ENCODE measurements at places on chromosomes 1 and 21.

DNA sequence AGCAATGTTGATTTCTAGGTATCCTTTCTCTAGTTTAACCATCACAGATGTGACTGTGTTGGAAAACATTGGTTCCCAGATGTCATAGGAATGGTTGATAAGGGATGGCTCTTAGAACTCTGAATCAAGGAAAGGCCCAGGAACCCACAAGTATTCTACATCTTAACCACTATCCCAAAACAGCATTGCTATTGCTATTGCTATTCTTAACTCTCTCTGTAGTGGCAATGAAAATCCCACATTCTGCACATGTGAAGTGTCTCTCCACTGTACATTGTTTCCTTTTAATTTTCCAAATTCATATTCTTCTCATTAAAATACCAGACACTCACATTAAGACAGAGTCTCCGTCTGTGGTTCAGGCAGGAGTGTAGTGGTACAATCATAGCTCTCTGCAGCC, 420.4 kb upstream of the RUNX1 start:
- peak; percentile 85 for DNase-seq

DNA sequence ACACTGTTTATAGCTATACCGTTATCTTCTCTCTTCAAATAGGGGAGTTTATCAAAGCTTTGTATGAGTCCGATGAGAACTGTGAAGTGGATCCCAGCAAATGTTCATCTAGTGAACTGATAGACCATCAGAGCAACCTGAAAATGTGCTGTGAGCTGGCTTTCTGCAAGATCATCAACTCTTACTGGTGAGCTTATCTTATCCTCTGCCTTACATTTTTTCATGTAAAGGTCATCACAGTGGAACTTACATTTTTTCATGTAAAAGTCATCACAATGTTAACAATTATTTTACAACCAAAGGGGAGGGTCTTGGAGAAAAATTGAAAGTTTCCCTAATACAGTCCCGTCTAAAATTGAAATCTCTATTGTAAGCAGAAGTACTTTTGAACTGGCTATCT, 45.2 kb downstream of the CLEC20A start:
- peak; percentile 69 for DNase-seq

- DNase-seq: no peak
Observed at GRCh38 chr1:160209321-160210046, 4.3 kb downstream of the PEA15 start.

- DNase-seq: no peak
Observed at GRCh38 chr1:110634455-110635311, 28.5 kb upstream of the KCNA2 start.

DNA sequence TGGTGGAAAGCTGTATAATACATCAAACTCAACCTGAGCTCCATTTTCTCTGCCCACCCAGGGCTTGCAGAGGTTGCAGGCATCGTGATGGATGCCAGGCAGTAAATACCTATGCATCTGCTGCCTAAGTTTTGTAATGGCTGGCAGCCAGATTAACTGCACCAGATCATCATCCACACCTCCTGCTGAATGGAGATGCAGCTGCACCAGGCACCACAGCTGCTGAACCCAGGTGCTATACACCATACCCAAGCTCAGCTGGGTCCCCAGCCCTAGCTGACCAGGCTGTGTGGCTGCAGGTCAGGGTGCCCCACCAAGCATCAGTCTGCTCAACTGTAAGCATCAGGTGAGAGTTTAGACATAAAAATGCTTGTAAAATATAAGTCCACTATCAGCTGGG, 6.7 kb upstream of the SNAPIN start:
- no peak for DNase-seq

GRCh38 chr1:114105421-114105979, 48.2 kb downstream of the SYT6 start:
- DNase-seq: peak; percentile 24

- DNase-seq: no peak
Observed at GRCh38 chr1:187168297-187168696, 339.5 kb downstream of the PLA2G4A start.

GRCh38 chr1:230661976-230662375, 19.7 kb downstream of the COG2 start:
- DNase-seq: no peak

- peak; percentile 56 for DNase-seq
Observed at GRCh38 chr1:214396330-214396729, 115.4 kb downstream of the SMYD2 start.

- DNase-seq: no peak
Observed at GRCh38 chr1:205066141-205066818, 18.0 kb downstream of the TMEM81 start.

DNA sequence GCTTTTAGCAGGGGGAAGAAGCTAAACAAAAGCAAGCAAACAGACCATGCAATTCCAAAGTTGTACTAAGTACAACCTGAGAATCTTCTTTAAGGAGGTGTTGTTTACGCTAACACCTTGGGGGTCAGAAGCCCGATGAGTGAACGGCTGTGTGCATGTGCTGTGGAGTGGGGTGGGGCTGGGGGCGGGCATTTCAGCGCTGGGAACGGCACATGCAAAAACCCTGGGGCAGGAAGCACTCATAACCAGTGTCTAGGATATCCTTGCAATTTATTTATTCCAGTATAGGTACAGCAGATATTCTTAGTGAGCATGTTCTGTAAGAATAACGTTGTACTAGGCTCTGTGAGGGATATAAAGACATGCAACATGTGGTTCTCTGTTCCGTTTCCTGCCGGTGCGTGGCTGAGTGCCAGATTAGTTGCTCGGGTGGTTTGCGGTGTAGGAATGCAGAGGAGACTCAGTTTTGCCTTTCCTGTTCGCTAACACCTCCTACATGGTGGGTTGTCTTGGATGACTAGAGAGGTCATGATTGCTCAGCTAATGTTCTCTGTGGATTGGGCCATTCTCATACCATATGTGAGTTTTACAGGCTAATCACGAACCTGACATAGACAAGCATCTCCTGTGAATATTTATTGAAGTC, 3.7 kb downstream of the FASLG start:
- peak; percentile 95 for DNase-seq

DNA sequence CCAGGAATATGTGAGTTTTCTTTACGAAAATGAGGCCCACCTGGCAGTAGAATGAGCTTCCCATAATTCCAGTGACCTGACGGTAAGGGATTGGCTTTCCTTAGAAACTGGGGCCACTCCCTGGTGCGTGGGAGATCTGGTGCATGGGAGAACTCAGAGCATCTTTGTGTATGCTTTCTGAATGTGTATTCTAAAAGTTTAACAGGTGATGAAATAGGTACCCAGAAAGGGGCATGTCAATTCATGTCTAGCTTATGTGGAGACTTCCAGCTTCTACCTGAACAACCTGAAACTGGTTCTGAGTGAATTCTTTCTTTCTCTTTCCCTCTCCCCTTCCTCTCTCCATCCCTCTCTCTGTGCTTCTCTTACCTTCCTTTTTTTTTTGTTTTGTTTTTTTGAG, 15.2 kb upstream of the FCRLA start:
- no peak for DNase-seq

DNA sequence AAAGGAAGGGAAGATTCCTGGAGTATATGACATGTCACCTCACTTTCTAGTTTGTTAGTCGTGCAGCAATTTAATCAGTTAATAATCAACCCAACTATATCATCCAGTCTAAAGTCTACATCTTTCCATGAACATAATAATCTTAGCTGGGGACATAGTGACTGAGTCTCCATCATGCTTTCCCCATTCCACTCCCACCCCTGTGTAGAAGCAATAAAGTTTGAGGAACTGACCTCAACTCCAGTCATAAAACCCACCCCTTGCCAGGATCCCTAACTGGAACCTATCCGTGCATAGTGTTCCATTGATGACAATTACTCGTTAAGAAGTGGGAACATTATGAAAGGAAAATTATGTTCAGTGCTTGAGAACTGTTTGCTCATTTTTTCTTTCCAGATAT, 48.9 kb upstream of the MROH9 start:
- DNase-seq: no peak

DNA sequence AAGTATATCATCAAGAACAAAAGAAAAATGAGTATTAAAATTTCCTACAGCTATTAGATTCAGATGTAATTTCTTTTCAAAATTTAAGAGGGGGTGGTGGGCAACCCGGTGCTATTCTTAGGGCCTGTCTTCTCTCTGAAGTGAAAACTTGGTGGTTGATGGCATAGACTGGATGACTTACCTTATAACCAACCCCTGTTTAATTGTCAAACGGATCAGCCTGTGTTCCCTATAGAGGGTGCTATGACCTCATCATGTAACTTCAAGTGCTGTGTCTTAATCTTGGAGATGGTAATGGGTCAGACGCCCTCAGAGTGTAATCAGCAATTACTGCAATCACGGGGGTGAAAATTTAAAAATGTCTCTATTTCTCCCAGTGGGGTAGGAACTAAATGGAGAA, 176.2 kb downstream of the PCP4 start:
- DNase-seq: no peak

- peak; percentile 11 for DNase-seq
Observed at GRCh38 chr1:193031431-193031830, 27.7 kb downstream of the UCHL5 start.

GRCh38 chr21:45990741-45991605, 9.4 kb downstream of the COL6A1 start:
- no peak for DNase-seq
